Choroid plexus epithelial cell (primary cell): ENCODE measurements at places on chromosomes 6 and 20.
A peak's percentile ranks its signal among the peaks of the same experiment; 100 is the strongest.

DNA sequence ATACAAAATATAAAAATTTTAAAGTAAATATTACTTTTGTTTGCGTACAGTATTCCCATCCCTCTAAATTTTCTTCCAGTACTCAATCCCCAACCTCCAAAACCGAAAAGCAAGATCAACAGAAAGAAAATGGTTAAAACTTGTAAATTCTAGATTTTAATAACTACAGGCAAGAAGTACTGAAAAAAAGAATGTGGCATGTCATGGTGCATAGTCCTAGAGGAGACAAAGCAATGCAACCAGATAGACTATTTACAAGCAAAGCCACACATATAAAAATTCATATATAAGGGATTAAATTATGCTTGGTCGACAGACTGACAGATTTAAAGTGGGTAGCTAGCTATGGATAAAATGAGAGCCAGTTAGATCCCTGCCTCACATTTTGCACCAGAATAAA, 56.5 kb upstream of the HFE start:
- DNase-seq, result no peak

GRCh38 chr20:32761831-32762753, at the start of gene DNMT3B:
TSS of gene DNMT3B (plus strand) at chr20:32762385. CDS start at chr20:32780324, 17,939 bp downstream.
- peak; percentile 75 for DNase-seq

- DNase-seq, result no peak
Measured at GRCh38 chr20:20412750-20413149, 44.8 kb downstream of the INSM1 start.

- DNase-seq, result peak; percentile 19
Measured at GRCh38 chr6:141653590-141653989, 479.1 kb upstream of the GJE1 start.

GRCh38 chr20:18504479-18505060, 3.2 kb upstream of the SEC23B start:
- DNase-seq, result peak; percentile 55

DNA sequence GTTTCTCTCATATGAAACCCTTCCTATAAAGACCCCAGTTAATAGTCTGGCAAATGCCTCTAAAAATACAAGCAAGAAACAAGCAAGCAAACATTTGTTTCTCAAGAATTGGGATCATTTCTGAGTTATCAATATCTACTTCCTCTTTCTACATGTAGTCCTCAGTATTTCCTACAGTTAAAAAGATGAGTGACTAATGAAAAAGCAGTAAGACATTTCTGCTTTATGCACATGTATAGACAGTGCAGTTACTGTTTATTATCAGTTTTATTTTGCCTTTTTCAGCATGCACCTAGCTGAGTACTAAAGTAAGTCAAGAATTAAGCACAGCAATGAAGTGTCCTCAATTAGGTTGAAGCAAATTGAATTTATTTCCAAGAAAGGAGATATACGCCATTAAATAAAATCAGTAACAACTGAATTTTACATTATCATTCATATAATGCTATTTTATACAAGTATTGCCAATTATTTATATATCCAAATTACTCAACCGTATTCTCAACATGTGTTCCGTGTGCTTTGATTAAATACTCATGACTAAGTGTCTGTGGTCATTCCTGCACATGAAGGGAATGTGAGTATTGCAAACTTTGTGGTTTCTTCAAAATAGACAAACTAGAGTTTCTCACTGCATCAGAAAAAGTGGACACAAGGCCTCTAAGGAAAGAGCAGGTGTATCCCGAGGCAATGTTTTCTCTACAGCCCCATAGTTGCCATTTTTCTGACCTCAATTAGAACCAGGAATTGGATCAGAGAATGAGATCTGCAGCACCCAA, 159.3 kb upstream of the MARCKS start:
- DNase-seq, result peak; percentile 96

DNA sequence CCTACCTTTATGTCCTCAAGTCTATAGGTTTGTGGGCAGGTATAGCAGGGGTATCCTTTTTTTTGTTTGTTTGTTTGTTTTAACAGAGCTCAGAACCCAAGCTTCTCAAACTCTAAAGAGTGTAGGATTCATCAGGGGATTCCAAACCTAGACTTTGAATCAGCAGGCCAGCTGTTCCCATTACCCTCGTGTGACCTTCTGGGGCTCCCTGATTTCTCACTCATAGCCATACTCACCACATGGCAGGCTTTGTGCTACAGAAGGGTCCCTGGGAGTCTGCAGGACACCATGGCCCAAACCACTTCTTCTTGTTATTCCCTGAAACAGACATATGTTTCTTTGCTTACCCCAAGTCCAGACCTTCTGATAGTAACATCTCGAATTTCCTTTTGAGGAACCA, 350.8 kb upstream of the TSHZ2 start:
- DNase-seq, result no peak

- peak; percentile 52 for DNase-seq
Measured at GRCh38 chr20:46056970-46057855, 28.2 kb downstream of the SLC12A5 start.

DNA sequence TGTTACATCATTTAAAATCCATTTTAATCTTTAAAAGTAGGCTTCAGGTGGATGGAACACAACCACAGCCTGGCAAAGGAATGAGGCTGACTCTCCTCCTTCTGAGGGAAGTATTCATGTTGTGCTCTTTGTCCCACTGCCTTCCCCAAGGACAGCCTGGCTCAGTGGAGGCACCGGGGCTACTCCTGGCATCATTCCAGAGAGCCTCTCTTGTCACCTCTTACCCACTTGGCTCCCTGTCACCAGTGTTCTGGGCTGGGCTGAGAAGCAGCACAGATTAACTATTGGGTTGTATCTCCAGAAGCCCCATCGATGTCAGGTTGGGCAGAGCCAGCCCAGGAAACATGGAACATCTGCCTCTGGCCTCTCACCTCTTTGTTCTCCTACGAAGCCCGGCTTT, 10.7 kb upstream of the TP53INP2 start:
- DNase-seq, result no peak

DNA sequence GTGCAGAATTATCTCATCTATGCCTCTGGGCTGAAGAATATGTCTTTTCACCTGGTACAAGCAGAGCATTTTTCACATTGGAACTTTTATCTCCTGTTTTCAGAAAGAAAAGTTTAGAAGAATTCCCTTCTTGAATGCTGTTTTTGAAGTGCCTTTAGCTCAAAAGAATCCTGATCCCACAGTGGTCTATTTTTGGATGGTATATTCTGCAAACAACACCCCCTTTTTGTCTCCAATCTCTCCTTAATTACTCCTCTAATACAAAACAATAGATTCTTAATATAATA, 57.7 kb upstream of the HFE start:
- no peak for DNase-seq

GRCh38 chr20:38645351-38645750, 43.7 kb downstream of the ARHGAP40 start:
- no peak for DNase-seq

- no peak for DNase-seq
Measured at GRCh38 chr6:56222499-56222898, 24.9 kb downstream of the COL21A1 start.

DNA sequence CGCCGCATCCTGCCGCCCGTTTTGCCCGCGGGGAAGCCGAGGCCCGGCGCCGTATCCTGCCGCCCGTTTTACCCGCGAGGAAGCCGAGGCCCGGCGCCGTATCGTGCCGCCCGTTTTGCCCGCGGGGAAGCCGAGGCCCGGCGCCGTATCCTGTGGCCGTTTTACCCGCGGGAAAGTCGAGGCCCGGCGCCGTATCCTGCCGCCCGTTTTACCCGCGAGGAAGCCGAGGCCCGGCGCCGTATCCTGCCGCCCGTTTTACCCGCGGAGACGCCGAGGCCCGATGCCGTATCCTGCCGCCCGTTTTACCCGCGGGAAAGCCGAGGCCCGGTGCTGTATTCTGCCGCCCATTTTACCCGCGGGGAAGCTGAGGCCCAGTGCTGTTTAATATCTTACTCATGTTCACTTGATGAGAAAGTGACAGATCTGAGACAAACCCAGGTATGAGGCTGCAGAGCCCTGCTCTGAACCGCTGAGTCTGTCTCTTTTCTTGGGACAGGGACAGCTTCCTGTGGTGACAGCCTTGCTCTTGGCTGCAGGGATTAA, 129.4 kb downstream of the CDH26 start:
- peak; percentile 7 for DNase-seq

DNA sequence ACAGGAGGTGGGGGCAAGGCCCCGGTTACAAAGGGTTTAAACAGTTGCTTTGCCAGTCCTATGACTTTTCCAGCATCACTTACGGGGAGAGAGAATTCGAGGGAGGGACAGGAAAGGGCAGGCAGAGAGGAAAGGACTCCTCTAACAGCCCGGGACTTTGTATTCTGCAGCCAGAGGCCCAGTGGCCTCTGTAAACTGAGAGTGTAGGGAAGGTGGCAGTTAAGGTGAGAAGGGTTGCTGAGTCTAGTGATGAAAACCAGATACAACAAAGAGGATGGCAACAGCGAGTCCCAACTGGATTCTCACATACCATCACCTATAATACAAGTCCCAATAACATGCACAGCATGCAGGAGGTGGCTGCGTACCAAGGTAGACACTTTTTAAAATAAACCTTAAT, 13.5 kb downstream of the PLAGL2 start:
- no peak for DNase-seq
